ENCODE measurements at places on chromosomes 12 and 14.
A peak's percentile ranks its signal among the peaks of the same experiment; 100 is the strongest.

- peak; percentile 53 for DNase-seq
Observed at GRCh38 chr12:24931666-24932405, 17.1 kb downstream of the BCAT1 start.

DNA sequence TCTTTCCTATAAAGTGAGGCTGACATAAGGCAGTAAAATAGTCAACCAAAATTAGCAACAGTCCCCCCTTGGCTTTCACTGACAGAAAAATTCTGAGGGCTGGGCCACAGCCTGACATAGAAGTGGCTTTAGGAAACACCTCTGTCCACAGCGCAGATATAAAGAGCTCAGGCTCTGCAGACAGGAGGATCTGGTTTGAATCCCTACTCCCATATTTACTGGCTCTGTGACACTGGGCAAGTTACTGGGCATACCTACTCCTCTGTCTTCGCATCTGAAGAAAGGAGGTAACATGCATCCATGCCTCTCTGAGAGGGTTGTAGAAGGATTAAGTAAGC is 95.3 kb downstream of the STXBP6 start:
- DNase-seq = no peak

- no peak for DNase-seq
Observed at GRCh38 chr14:44795725-44796124, 166.0 kb downstream of the KLHL28 start.

- DNase-seq = no peak
Observed at GRCh38 chr14:77184396-77185092, 2.9 kb downstream of the TMEM63C start.

GRCh38 chr14:61643555-61643954 is 51.8 kb upstream of the HIF1A start:
- no peak for DNase-seq

- no peak for DNase-seq
Observed at GRCh38 chr14:90639641-90640040, 176.6 kb downstream of the TTC7B start.

DNA sequence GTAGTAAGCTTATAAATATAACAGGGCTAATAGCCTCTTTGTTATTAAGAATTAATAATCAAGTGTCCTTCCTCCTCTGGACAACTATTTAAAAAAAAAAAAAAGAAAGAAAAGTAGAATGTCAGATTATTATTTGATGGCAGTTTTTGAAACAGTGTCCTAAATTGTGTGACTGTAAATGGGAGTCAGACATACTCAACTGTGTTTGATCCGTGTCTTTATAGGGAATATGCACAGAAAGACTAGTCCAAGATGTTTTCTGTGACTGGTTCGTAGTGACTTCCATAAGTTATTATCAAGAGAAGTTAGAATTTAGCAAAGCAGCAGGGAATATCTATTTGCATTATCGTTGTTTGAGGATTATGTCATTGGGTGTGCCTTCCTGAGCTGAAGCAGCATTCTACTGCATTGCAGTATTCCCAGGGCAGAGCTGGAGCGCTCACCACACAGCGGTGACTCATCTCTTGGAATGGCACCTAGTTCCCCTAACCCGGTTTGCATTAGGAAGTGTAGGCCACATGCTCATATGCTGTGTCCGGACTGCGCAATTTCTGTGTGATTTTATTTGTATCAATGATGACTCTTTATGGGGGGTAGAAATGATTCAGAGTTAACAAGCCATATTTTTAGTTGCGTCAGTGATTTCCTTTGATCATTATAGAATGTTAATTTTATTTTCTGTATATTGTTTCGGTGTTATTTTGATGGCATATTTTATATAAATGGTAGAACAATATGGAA is 7.9 kb downstream of the DYNC1H1 start:
- no peak for DNase-seq

- no peak for DNase-seq
Observed at GRCh38 chr12:46187023-46187422, 81.8 kb downstream of the SLC38A1 start.

DNA sequence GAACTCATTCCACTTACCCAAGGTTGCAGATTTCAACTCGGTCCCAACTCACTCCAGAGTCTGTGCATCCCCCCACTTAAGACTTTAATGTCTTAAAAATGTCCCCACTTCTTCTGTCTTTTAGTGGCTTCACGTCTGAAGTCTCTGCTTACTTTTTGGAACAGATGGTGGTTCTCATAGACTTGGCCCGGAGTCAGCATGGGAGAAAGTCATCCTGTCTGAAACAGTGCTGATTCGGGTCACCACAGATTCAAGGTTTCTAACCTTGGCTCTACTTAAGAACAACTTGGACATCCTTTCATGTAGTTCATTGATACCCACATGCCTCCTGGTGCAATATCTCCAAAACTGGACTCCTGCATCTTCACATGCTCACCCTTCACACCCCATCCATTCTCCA is 26.0 kb downstream of the CHST11 start:
- no peak for DNase-seq

- DNase-seq = no peak
Observed at GRCh38 chr12:31853520-31853919, 105.7 kb upstream of the RESF1 start.

GRCh38 chr12:124429535-124429934 is 134.6 kb downstream of the RFLNA start:
- no peak for DNase-seq
